Activated T-helper 1 cell treated with anti-CD3 and anti-CD28 coated beads, Interleukin-2, amount 50 U/mL, for 16 hours (primary cell): ENCODE measurements at places on chromosomes 6 and 20.
A peak's percentile ranks its signal among the peaks of the same experiment; 100 is the strongest.

DNA sequence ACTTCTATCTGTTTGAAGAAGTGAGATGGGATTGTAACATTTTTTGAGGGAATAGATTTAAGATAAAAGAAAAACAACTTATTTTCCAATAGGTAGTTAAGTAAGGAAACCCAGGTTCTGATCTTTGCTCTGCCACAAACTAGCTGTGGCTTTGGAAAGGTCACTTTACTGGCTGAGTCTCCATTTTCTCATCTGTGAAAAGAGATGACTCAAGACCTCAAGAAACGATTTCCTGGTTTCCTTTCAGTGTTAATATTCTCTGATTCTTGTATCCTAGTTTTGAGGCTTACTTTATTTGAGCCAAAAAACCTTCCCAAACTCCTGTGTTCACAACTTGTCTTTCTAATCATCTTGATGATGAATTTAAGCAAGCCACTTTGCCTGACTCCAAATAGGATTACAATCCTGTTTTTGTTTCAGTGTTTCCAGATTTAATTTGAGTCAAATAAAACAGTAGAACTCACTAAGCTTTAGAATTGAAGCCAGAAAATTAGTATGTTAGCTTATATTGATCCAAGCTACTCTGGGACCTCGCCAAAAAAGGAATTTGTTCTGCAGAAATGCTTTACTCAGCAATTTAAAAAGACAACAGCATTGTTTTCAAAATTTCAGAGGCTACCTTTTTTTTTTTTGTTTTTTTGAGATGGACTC, 51.1 kb downstream of the ENPP1 start:
- no peak for DNase-seq

- DNase-seq: no peak
Observed at GRCh38 chr6:14206391-14206790, 88.8 kb downstream of the CD83 start.

DNA sequence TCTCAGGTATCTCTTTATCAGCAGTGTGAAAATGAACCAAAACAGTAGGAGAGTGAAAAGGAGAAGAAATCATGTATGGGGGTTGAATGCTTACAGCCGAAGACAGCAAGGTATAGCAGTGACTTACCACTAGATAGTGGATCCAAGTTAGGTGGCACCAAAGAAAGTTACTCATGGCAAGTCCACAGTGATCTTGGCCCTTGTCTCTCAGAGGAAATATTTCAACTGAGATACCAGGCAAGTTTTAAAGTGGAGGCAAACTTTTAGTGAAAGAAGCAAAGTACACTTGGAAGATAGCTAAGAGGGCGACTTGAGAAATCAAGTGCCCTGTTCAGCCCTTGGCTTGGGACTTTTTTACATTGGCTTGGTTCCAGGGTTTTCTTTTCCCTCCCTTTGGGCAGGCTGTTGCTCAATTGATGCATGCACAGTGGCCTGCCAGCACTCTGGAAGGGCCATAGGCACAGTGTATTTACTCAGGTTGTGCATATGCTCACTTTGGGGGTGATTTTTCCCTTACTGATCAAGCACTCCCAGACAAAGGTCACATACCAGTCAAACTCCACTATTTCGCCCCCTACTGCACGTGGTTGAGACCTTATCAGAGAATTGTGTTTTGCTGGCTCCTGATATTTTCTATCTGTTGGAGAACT, 329.5 kb upstream of the KHDRBS2 start:
- DNase-seq: no peak

DNA sequence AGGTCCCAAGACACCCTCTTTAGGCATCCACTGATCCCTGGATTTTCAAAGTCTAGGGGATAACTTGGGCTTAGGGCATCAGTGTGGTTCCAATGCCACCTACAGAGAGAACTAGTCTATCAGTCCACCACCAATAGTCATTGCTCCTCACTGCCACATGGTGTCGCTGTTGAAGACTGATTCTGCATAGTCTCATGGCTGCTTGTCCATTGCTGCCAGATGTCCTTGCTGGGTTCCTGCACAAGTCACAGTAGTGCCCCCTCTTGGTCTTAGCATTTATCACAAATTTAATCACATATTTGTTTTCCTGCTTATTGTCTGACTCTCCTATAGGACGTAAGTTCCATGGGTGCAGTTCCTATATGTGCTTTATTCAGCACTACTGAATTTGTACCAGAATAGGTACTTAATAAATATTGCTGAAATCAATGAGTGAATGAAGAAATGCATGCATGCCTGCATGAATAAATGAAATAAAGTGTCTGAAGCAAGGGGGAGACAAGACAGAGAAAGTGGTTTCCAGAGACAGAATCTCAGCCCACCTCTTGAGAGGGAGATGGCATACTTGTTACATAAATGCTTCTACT, 45.9 kb upstream of the RALY start:
- peak; percentile 3 for DNase-seq

DNA sequence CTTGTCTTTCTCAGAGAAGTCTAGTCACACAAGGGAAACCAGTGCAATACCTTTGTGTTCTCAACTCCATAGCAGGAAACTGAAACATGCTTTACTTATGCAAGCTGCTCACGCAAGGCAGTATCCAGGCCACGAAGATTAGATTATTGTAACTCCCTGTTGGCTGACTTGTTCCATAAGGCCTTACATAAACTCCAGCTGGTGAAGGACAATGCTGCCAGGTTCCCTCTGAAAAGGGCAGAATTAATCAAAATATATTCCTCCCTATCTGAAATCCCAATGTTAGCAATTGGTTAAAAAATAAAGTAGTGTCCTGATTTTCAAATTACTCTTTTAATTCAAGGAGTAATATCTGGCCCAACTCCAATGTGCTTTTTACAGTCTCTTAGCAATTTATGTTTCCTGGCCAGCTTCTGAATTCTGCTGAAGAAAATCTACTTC, 966.6 kb downstream of the HACE1 start:
- no peak for DNase-seq

DNA sequence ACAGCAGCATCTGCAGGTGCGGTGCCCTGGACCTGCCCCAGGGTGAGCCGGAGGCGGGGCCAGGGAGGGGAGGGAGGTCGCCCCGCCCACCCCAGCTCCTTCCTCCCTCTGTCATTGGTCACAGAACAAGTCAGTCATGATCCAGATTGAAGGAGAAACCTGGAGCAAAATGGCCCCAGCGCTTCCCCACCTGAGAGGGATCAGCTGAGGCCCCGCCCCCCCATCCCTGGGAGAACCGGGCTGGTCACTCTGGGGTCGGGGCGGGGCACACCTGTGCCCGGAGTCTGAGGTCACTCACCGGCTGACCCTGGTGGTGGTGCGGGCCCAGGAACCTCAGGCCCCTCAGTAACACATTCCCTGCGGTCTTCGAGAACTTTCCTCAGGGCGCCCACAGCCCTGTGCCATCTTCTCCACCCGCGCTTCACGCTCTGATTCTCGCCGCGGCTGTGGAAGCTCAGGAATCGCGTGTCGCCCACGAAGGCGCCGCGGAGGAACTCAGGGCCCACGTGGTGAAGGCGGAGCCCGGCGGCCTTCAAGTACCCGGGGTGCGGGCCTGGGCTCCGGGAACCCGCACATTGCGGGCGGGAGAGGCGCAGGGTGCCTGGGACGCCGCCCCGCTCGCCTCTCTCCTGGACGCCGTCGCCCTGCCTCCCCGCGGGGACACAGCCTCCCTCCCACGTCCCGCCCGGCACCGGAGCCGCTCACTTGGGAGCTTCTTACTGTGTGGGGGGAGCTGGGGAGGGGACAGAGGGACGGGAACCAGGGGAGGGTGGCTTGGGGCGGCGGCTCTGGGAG, 36.4 kb upstream of the HLA-C start:
- DNase-seq: peak; percentile 30

DNA sequence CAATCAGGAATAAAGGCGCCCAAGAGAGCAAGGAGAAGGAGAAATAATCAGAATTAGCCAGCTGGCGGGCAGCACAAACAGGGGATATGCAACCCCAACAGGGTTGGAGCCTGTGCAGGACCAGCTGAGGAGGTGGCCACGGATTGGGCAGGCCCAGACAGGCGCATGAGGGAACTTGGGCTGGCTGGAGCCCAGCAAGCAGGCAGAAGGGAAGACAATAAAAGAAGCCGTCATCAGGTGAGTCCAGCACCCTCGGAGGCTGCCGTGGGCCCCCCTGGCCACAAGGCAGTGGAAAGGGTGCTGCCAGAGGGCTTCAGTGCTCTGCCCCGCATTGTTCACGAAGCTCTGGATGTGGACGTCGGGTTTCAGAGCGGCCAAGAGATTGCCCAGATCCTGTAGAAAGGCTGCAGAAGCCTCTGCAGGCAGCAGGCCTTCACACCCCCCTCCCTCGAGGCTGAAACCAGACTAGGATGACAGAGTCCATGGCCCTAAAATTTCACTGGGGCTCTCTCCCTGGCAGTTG, 28.4 kb upstream of the MAFB start:
- no peak for DNase-seq
